Naive thymus-derived CD4-positive, alpha-beta T cell (primary cell): ENCODE measurements at places on chromosomes 16 and 17. TPM values are rescaled to one million over a fixed set of nuclear protein-coding genes. Genes with fewer than 3 reads are reported as not detected.

DNA sequence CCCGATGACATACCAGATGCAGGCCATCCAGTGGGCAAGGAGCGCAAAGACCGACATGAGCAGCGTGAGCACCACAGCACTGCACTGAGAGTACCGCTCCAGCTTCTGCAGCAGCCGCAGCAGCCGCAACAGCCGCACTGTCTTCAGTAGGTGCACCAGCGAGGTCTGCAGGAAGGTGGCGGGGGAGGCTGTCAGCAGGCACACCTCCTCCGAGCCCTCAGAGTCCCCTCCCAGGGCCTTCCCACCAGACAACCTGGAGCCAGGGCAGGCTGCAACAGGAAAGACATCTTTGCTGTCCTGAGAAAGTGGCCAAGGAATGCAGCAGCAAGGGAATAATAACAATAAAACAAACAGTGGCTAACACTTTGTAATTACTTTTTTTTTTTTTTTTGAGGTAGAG is 9.1 kb downstream of the KCNH4 start:
- no peak for DNase-seq

GRCh38 chr16:30533748-30534367 is 800 bp downstream of the ZNF747 start:
- no peak for DNase-seq

DNA sequence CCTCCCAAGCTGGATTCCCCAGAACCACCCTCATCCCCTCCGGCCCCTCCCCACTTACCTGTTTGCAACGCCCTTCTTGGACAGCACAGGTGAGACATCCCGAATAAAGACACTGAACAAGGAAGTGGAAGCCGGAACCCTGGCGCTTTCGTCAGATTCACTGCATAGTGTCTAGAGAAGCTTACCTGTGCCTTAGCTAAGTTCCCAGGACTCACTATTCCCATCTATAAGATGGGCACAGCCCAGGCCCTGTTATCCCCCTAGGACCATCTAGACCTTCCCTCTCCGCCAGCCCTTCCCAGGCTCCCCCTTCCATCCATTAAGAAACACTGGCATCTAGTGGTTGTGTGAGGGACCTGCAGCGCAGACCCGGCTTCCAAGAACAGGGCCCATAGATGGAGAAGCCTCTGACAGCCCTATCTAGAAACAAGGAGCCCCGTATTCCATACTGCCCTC is 26.9 kb upstream of the RPL38 start:
- no peak for DNase-seq

Gene TCAP
- not detected for polyA plus RNA-seq

DNA sequence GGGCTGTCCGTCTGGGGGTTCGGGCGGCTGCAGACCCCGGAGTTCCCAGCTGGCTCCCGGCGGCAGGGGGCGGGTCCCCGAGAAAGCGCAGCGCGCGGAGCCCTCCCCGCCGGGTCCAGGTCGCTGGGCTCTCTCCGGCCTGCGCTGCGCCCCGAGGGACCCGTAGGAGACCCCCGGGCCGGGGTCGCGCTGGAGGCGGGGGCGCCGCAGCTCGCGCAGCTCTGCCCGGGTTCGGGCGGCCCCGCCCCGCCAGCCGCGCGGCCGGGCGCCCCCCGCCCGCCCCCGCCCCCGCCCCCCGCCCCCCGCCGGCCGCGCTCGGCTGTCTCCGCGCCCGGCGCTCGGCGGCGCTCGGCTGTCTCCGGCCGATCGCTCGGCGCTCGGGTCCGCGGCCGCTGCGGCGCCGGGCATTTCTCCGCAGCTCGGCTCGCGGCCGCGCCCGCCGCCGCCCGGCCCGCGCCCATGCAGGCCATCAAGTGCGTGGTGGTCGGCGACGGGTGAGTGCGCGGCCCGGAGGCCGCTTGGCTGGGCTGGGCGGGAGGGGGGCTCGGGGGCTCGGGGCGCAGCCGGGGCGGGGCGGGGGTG is at the start of gene RAC3:
Gene RAC3, plus strand, starts transcription at position 376 of the 582 bp plus-strand sequence. Its CDS starts 84 bp downstream, at position 460.
- DNase-seq, result no peak

DNA sequence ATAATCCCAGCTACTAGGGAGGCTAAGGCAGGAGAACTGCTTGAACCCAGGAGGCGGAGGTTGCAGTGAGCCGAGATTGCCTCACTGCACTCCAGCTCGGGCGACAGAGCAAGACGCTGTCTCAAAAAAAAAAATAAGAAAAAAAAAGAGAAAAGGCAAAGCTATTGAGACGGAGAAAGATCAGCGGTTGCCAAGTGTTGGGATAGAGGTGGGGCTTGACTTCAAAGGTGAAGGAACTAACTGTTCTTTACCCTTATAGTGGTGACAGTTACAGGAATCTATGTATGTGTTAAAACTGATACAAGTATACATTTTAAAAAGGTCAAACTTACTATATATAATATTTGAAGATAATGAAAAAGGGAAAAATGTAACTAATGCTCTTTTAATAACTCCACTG is 22.5 kb downstream of the AKAP10 start:
- no peak for DNase-seq

DNA sequence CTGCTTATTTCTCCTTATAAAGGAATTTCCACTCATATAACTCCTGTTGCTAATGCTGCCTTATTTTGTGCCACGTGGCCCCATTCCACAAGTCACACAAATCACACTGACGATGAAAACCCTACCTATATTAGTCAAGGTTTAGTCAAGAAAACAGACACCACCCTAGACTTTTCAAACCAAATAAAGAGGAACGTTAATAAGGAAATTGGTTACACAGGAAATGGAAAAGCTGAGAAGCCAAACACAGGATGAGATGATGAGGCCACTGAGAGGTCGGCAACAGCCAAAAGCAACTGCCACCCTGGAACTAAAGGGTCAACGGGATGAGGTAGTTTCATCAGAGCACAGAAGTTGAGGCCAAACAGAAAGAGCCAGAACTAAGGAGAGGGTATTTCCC is 47.3 kb upstream of the ALOX12 start:
- no peak for DNase-seq

DNA sequence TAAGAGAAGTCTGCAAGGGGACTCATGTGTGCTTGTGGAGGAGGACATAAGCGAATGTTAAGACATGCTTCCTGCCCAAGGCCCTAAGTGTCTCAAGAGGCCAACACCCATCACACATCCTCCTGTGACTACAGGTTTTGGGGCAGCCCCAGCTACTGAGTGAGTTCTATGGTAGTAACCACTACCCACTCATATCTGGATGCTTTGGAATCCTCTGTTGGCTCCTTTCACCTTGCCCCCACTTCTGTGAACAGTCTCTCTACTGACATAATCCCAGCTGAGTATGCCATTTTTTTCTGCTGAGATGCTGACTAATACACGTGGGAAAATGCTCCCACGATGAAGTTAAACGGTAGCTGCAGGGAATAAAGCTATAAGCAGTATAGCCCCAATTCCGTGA is 153.5 kb downstream of the VPS53 start:
- no peak for DNase-seq

DNA sequence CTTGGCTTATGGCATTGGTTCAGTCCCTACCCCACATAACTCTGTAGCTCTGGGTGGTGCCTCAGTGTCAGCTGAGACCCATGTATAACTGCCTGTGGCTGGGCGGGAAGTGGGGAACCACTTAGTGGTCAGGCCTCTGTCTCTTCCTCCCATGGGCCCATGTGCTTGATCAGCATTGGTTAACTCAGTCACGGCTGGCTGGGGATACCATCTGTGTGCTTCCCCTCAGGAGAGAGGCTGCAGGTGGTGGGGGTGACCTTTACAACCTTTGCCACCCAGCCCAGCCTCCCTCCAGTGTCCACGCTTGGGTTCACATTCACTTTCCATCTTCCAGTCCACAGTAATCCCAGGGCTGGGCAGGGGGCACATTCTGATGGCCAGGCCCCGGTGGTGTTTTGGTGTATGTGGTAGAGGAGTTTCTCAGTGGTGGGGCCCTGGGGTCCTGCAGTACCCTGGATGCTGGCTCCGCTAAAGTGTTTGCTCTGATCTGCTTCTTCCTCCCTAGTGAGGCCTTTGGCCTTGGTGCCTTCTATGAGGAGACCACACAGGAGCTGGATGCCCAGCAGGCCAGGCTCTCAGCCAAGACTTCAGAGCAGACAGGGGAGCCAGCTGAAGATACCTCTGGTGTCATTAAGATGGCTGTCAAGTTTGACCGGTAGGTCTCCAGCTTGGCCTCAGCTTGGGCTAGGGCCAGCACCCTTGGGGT is 10.2 kb upstream of the NFATC3 start:
- DNase-seq, result no peak

Gene PRCD
- 1.3 TPM for polyA plus RNA-seq

Gene PHB1
- 165 TPM for polyA plus RNA-seq

GRCh38 chr17:36129616-36130015 is 26.0 kb downstream of the CCL4 start:
- no peak for DNase-seq

DNA sequence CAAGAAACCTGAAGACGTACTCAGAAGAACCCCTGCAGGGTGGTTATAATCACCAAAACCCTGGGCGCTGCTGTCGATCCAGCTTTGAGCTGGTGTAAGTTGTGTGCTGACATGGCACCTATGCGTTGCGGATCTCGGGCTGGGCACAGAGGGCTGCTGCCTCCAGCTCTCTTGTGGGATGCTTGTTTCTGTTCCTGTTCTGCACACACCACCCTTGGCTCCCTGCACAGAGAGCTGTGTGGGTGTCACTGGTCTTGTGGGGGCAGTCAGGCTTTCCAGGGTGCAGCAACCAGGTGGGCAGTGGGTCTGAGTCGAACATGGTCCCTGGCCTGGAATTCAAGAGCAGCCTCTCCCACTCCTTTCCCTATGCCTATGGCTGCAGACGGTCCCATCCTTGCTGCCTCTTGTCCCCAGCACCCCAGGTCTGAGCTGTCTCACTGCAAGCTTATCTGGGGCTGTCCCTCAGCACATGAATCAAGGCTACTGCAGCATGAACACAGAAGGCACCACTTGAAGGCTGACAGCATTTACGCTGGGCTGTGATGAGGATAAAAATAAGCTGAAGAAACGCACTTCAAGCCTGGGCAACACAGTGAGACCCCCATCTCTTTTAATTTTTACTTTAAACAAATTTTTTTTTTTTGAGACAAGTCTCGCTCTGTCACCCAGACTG is 20.1 kb downstream of the ZNF276 start:
- DNase-seq, result no peak

DNA sequence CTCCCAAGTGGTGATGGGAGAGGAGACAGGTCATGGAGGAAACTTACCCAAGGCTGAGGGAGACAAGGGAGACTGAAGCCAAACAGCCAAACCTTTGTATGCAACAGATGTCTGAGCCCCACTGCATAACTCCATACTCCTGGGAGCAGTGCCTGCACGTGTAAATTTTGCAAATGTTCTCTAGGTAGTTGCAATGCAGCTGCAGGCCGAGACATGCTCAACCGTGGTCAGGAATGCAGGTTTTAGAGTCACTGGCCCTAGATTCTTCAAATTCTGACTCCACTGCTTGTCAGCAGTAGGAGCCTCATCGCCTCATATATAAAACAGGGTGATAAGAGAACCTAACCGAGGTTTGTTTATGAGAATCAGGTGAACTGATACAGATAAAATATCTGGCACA is 11.5 kb downstream of the DYNLRB2 start:
- DNase-seq, result no peak

DNA sequence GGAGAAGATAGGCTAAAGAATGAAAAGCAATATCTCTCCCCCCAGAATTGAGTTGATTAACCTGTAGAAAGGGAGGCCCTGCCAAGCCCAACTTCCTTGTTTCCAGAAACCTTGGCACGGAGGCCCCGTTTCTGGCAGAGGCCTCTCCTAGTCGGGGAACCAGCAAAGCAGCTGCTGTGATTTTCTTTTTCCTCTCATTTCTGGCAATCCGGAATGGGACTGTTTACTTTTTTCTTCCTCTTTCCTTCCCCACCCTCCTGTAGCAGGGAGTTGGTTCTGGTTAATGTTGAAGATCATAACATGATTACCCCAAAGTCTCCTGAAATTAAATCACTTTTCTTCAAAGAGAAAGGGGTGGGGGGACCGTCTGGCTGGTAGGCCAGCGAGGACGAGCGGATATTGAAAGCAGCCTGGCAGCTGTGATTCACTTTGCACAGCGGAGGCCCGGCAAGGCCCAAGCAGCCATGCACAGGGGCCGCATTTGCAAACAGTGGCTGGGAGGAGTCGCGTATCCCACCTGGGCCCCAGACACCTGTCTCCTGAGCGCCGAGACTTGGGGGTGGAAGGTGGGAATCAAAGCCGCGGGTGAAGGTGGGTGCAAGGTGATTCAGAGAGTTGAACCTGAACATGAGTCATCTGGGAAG is 51.5 kb downstream of the NTN1 start:
- DNase-seq, result no peak
